Activated naive CD8-positive, alpha-beta T cell treated with anti-CD3 and anti-CD28 coated beads, Interleukin-2, amount 50 U/mL, for 24 hours (primary cell): ENCODE measurements at places on chromosomes 5 and 9.

GRCh38 chr9:94908583-94909249 is 182.2 kb downstream of the AOPEP start:
- no peak overlapping the region for H3K27ac ChIP-seq
- DNase-seq: no peak
- peaks cover 11% of the 10 kb centered on the region for H3K4me1 ChIP-seq
- H3K27me3 ChIP-seq: no peaks in the 10 kb centered on the region
- H3K36me3 ChIP-seq: peaks cover 3% of the 10 kb centered on the region

GRCh38 chr5:10424124-10424731 is 17.5 kb upstream of the ROPN1L start:
- peak overlapping the region; percentile 47 for H3K27ac ChIP-seq
- H3K4me3 ChIP-seq: no peak overlapping the region
- H3K36me3 ChIP-seq: peaks cover 53% of the 10 kb centered on the region
- no peaks in the 10 kb centered on the region for H3K27me3 ChIP-seq
- DNase-seq: no peak

DNA sequence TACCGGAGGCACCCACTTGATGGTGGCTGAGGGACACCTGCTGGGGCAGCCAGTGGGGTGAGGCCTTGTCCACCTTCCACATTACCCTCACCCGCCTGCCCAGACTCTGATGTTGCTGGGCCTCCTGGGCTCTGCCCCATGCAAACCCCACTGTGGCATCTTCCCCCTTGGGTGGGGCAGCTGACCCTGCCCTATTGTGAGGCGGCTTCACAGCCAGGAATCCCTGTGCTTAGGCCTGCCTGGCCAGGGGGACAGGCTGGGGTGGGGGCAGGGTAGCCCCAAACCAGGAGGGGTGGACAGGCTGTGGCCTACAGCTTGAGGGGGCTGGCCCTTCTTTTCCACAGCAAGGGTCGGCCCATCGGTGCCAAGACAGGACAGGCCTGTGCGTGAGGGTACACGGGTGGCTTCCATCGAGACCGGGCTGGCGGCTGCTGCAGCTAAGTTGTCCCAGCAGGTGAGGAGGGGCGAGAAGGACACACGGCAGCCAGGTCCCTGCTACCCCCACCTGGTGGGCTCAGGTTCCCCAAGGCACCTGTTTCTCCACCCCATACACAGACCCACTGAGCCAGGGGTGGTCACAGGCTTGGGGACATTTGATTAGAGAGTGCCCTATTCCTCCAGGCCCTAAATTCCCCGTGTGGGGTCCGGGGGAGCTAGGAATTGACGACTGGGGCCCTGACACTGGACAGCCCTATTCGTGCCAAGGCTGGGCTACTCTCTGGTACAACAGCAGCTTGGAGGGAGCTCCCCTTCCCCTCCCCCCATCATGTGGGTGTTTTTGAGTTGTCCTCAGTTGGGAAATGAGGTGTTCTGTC is 99.2 kb downstream of the PHF2 start:
- no peak overlapping the region for H3K4me3 ChIP-seq
- DNase-seq: no peak
- no peaks in the 10 kb centered on the region for H3K4me1 ChIP-seq
- no peaks in the 10 kb centered on the region for H3K36me3 ChIP-seq
- no peaks in the 10 kb centered on the region for H3K27me3 ChIP-seq
- H3K27ac ChIP-seq: no peak overlapping the region

- H3K27me3 ChIP-seq: no peaks in the 10 kb centered on the region
- no peak overlapping the region for H3K4me3 ChIP-seq
- no peak overlapping the region for H3K27ac ChIP-seq
- H3K36me3 ChIP-seq: peaks cover 18% of the 10 kb centered on the region
- DNase-seq: no peak
Observed at GRCh38 chr9:92659601-92660000, 10.3 kb downstream of the IPPK start.

- no peak overlapping the region for H3K4me3 ChIP-seq
- no peaks in the 10 kb centered on the region for H3K27me3 ChIP-seq
- DNase-seq: no peak
Observed at GRCh38 chr5:150438873-150439546, 10.5 kb downstream of the RPS14 start.

DNA sequence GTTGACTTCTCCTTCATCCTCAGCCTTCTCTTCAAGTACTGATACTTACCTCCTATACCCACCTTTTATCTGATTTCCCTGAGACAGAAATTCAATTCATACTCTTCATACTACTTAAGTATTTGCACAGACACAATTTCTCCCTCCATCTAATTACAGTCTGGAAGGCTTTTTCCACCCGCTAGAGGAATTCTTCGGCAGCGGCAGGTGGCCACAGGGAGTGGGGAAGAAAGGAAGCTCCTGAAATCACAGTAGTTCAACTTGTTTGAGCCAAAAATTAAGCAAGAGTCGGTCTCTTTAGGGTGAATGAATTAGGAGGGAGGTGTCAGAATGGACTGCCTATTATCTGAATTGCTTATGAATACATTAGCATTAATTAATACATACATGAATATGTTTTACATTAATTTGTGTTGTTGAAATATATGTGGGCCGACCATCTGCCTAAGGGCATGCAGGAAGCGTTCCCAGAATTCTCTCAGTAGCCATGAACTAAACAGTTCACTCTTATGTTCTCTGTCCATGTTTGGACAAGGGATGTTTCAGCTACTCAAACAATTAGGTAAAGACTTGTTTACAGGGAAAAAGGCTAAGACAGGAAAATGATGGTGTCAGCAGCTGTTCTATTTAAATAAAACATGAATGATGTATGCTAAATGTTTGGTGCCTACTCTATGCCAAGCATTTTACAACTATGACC is 101.4 kb upstream of the SMARCA2 start:
- DNase-seq: no peak
- H3K4me1 ChIP-seq: peaks cover 8% of the 10 kb centered on the region

DNA sequence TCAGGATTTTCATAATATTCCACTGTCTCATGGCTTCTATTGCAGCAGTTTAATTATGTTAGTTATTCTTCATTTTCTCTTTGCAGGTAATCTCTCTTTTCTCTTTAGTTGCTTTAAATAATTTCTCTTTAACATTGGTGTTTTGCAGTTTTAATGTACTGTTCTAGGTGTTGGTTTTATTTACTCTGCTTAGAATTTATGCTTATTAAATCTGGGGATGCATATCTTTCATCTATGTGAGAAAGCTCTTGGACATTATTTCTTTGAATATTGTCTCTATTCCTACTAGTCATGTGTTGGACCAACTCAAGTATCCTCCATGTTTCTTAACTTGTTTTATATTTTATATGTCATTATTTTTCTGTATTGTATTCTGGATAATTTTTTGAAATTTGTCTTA is 218.7 kb upstream of the TUT7 start:
- no peak for DNase-seq
- no peak overlapping the region for H3K27ac ChIP-seq
- H3K36me3 ChIP-seq: no peaks in the 10 kb centered on the region
- H3K27me3 ChIP-seq: peaks cover 2% of the 10 kb centered on the region
- H3K4me3 ChIP-seq: no peak overlapping the region

GRCh38 chr5:9062873-9063272 is 483.0 kb downstream of the SEMA5A start:
- no peaks in the 10 kb centered on the region for H3K4me1 ChIP-seq
- no peaks in the 10 kb centered on the region for H3K36me3 ChIP-seq
- H3K4me3 ChIP-seq: no peak overlapping the region
- no peak overlapping the region for H3K27ac ChIP-seq
- no peak for DNase-seq
- no peaks in the 10 kb centered on the region for H3K27me3 ChIP-seq

DNA sequence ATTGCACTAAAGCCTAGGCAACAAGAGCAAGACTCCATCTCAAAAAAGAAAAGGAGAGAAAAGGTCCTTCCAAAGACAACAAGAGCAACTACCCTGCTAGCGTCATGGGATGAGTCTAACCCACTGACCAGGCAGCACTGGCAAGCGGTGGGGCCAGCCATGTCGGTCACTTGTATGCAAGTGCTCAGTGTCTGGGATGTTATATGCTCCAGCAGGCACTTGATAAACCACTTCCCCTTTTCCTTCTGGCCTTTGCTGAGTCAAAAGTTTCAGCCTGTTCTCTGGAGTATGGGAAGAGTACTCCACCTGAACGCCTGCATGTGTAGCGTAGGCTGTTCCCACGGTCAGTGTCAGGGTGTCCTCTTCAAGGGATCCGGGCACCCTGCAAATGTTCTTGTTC is 9.2 kb upstream of the MXD3 start:
- peaks cover 25% of the 10 kb centered on the region for H3K4me1 ChIP-seq
- no peaks in the 10 kb centered on the region for H3K27me3 ChIP-seq
- no peak overlapping the region for H3K27ac ChIP-seq
- no peak for DNase-seq
- H3K36me3 ChIP-seq: peaks cover 4% of the 10 kb centered on the region

GRCh38 chr5:72681781-72682180 is 134.7 kb upstream of the TNPO1 start:
- H3K4me3 ChIP-seq: no peak overlapping the region
- no peak overlapping the region for H3K27ac ChIP-seq
- DNase-seq: no peak
- H3K27me3 ChIP-seq: peaks cover 21% of the 10 kb centered on the region
- H3K36me3 ChIP-seq: no peaks in the 10 kb centered on the region

- peaks cover 5% of the 10 kb centered on the region for H3K4me1 ChIP-seq
- no peak overlapping the region for H3K4me3 ChIP-seq
- no peak for DNase-seq
- no peak overlapping the region for H3K27ac ChIP-seq
Observed at GRCh38 chr5:59180515-59180914, 597.6 kb downstream of the RAB3C start.

GRCh38 chr5:117463881-117464570 is 889.4 kb upstream of the SEMA6A start:
- H3K4me3 ChIP-seq: no peak overlapping the region
- H3K36me3 ChIP-seq: no peaks in the 10 kb centered on the region
- H3K27me3 ChIP-seq: no peaks in the 10 kb centered on the region
- no peak overlapping the region for H3K27ac ChIP-seq
- DNase-seq: no peak

DNA sequence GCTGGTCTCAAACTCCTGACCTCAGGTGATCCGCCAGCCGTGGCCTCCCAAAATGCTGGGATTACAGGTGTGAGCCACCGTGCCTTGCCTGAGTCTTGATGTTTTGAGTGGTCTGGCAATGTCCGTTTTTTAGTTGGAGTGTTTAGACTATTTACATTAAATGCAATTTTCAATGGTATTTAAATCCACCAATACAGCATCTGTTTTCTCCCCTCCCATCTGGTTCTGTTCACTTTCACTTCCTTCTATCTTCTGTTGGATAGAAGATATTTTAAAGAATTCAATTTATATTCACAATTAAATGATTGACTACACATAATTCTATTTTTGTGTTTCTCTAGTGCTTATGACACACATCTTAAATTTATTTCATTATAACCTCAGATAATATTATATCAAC is 26.0 kb upstream of the PCAT7 start:
- no peaks in the 10 kb centered on the region for H3K36me3 ChIP-seq
- no peak for DNase-seq
- no peak overlapping the region for H3K4me3 ChIP-seq
- H3K4me1 ChIP-seq: no peaks in the 10 kb centered on the region
- peaks cover 20% of the 10 kb centered on the region for H3K27me3 ChIP-seq
- H3K27ac ChIP-seq: no peak overlapping the region

GRCh38 chr5:28404363-28405071 is 1366.1 kb upstream of the CDH9 start:
- H3K4me1 ChIP-seq: no peaks in the 10 kb centered on the region
- no peaks in the 10 kb centered on the region for H3K36me3 ChIP-seq
- H3K4me3 ChIP-seq: no peak overlapping the region
- no peaks in the 10 kb centered on the region for H3K27me3 ChIP-seq
- H3K27ac ChIP-seq: no peak overlapping the region

- no peak overlapping the region for H3K27ac ChIP-seq
- H3K4me1 ChIP-seq: no peaks in the 10 kb centered on the region
- no peak overlapping the region for H3K4me3 ChIP-seq
- H3K36me3 ChIP-seq: no peaks in the 10 kb centered on the region
- no peaks in the 10 kb centered on the region for H3K27me3 ChIP-seq
- DNase-seq: no peak
Observed at GRCh38 chr9:23887781-23888180, 61.7 kb upstream of the ELAVL2 start.

GRCh38 chr9:2849941-2850340 is 6.0 kb upstream of the PUM3 start:
- H3K4me3 ChIP-seq: no peak overlapping the region
- peaks cover 6% of the 10 kb centered on the region for H3K36me3 ChIP-seq
- H3K27ac ChIP-seq: no peak overlapping the region
- H3K4me1 ChIP-seq: peaks cover 9% of the 10 kb centered on the region

GRCh38 chr5:129459450-129459776 is 685 bp upstream of the ADAMTS19 start:
- no peak overlapping the region for H3K27ac ChIP-seq
- H3K36me3 ChIP-seq: peaks cover 2% of the 10 kb centered on the region
- peaks cover 6% of the 10 kb centered on the region for H3K4me1 ChIP-seq
- no peak overlapping the region for H3K4me3 ChIP-seq

DNA sequence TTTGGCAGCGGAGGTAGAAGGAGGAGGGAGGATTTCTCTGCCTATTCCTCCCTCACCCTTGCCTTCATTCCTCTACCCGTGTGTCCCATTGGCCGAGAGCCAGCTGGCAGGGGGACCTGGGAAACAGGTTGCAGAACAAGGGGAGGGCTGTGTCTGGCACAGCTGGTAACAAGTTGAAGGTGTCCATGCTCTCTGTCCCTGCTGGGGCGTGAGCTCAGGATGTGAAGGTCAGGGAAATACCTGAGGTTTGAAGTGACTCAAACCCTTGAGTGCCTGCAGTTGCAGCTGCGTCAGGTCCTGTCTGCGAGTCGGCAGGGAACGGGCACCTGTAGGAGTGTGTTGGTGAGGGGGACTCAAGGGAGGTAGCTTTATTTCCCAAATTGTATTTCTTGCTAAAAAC is 16.2 kb downstream of the MIGA2 start:
- H3K4me1 ChIP-seq: no peaks in the 10 kb centered on the region
- H3K36me3 ChIP-seq: peaks cover 6% of the 10 kb centered on the region
- no peak overlapping the region for H3K27ac ChIP-seq
- DNase-seq: no peak
- no peak overlapping the region for H3K4me3 ChIP-seq

GRCh38 chr5:39189292-39189955 is 29.9 kb downstream of the FYB1 start:
- H3K27me3 ChIP-seq: no peaks in the 10 kb centered on the region
- H3K27ac ChIP-seq: peak overlapping the region; percentile 96
- peaks cover 93% of the 10 kb centered on the region for H3K4me1 ChIP-seq
- peaks cover 1% of the 10 kb centered on the region for H3K36me3 ChIP-seq
- DNase-seq: no peak

DNA sequence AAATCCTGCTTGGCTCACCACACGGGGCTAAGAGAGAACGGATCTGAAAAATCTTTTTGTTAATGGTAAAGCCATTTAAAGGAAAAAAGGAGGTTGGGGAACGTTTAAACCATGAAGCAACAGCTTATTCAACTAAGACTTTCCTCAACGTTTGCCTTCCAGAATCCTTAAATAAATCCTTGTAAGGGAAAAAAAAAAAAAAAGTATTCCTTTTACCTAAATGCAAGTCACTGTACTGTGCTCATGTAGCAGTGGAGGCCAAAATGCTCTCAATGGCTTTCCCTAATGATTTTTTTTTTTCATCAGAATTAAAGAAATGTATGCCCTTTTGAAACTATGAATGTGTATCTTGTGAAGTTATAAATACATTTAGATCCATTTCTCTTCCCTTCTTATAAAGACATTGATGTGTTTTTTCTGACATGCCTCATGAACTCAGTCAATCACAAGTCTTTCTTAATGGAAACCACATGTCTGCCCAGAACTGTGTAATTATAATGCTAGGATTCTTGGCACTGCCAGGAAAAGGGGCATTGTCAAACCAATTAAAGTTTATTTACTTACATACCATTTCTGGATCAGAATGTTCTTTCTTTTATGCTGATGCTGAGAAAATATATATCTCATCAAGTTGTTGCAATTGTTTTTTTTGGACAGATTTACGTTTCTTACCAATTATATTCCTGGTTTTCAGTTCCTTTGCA is 107.5 kb downstream of the EBF1 start:
- no peak overlapping the region for H3K27ac ChIP-seq
- H3K4me1 ChIP-seq: no peaks in the 10 kb centered on the region
